Breast epithelium (tissue), 4 donors: ENCODE measurements at places on chromosomes 12 and 14. TPM values are rescaled to one million over a fixed set of nuclear protein-coding genes. Genes with fewer than 3 reads are reported as not detected.

The C14orf132 gene
- total RNA-seq: 6.6 TPM

The PEX5 gene
- 62.6 TPM for total RNA-seq

The ST8SIA1 gene
- 2.6 TPM for total RNA-seq

The SCNN1A gene
- total RNA-seq: 93.7 TPM

The POTEM gene
- total RNA-seq: not detected

The BATF gene
- 43.6 TPM for total RNA-seq

The TAMALIN gene
- 8.5 TPM for total RNA-seq

GRCh38 chr14:105069871-105070759 lies 4.9 kb upstream of the GPR132 start:
- no peaks in the 10 kb centered on the region for H3K4me1 ChIP-seq
- no peaks in the 10 kb centered on the region for H3K27me3 ChIP-seq
- no peak overlapping the region for H3K4me3 ChIP-seq
- no peaks in the 10 kb centered on the region for H3K36me3 ChIP-seq
- DNase-seq: no peak
- H3K27ac ChIP-seq: no peak overlapping the region

- no peak overlapping the region for H3K27ac ChIP-seq
- no peak for DNase-seq
- H3K36me3 ChIP-seq: no peaks in the 10 kb centered on the region
Measured at GRCh38 chr12:60174476-60174875, 578.6 kb downstream of the SLC16A7 start.

DNA sequence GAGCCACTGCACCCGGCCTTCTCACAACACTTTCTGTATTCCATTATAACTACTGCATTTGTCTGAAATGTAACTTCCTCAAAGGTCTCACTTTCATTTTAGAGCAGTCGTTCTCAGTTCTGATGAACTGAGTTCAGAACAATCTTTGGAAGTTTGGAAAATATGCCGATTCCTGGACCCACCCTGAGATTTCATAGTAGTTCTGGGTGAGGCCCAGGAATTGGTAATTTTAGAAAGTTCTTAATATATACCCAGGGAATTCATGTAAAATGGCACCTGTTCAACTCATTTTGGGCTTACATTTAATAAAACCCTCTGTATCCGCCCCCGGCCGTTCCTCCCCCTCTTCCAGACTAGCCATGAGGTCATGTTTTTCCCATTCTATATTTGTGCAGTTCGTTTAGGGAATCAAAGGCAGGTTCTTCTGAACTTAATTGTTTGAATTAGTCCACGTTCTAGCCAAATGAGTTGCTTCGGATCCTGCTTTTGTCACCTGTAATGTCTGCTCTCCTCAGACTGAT lies 5.9 kb downstream of the GSG1 start:
- H3K4me3 ChIP-seq: peak overlapping the region; percentile 34
- no peaks in the 10 kb centered on the region for H3K27me3 ChIP-seq
- H3K36me3 ChIP-seq: no peaks in the 10 kb centered on the region
- peak overlapping the region; percentile 86 for H3K27ac ChIP-seq
- peaks cover 9% of the 10 kb centered on the region for H3K4me1 ChIP-seq

- no peak for DNase-seq
- no peaks in the 10 kb centered on the region for H3K27me3 ChIP-seq
- no peaks in the 10 kb centered on the region for H3K4me1 ChIP-seq
- no peak overlapping the region for H3K4me3 ChIP-seq
- H3K27ac ChIP-seq: no peak overlapping the region
- no peaks in the 10 kb centered on the region for H3K36me3 ChIP-seq
Measured at GRCh38 chr14:65686761-65687160, 274.2 kb downstream of the FUT8 start.

- peaks cover 3% of the 10 kb centered on the region for H3K27me3 ChIP-seq
- H3K4me1 ChIP-seq: no peaks in the 10 kb centered on the region
- no peak for DNase-seq
- no peaks in the 10 kb centered on the region for H3K36me3 ChIP-seq
- H3K4me3 ChIP-seq: no peak overlapping the region
- H3K27ac ChIP-seq: no peak overlapping the region
Measured at GRCh38 chr12:128077211-128077916, 189.6 kb upstream of the TMEM132C start.

- no peaks in the 10 kb centered on the region for H3K27me3 ChIP-seq
- no peak overlapping the region for H3K4me3 ChIP-seq
- H3K4me1 ChIP-seq: no peaks in the 10 kb centered on the region
- no peaks in the 10 kb centered on the region for H3K36me3 ChIP-seq
- DNase-seq: no peak
Measured at GRCh38 chr12:108850854-108851573, 6.4 kb downstream of the SSH1 start.

DNA sequence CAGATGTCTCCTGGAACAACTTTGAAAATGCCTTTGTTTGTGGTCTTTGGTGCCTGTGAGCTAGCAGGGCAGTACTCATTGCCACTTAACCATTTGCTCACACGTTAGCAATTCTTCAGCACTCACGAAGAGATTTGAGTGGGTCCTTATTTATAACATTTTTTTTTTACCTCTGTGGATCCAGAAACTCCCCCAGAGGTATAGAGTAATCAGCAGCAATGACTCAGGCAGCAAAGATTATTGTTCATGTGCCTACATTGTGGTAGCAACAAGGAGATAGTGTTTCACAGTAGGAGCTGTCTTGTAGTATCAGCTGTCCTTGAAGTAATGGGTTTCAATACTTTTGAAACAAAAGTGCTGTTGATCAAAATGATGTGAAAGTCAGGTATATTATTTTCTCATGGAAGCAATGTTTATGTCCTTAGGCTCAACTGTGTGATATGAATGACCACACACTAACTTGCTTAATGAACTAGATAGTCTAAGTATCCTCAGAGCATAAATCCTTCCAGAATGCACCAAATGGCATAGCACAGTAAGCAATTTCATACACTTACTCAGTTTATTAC lies 304.1 kb downstream of the EGLN3 start:
- H3K4me3 ChIP-seq: no peak overlapping the region
- no peaks in the 10 kb centered on the region for H3K4me1 ChIP-seq
- DNase-seq: no peak
- H3K36me3 ChIP-seq: no peaks in the 10 kb centered on the region
- H3K27me3 ChIP-seq: no peaks in the 10 kb centered on the region
- H3K27ac ChIP-seq: no peak overlapping the region

DNA sequence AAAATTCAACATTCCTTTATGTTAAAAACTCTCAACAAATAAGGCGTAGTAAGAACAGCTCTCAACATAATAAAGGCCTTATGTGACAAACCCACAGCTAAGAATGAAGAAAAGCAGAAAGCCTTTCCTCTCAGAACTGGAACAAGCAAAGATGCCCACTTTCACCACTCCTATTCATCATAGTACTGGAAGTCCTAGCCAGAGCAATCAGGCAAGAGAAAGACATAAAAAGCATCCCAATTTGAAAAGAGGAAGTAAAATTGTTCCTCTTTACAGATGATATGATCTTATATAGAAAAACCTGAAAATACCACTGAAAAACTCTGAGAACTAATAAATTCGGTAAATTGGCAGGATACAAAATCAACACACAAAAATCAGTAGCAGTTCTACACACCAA lies 52.1 kb downstream of the STON2 start:
- DNase-seq: no peak
- no peak overlapping the region for H3K4me3 ChIP-seq
- no peaks in the 10 kb centered on the region for H3K27me3 ChIP-seq
- H3K36me3 ChIP-seq: no peaks in the 10 kb centered on the region
- H3K27ac ChIP-seq: no peak overlapping the region
